ENCODE measurements at places on chromosomes 3 and 15.

- no peak for DNase-seq
Measured at GRCh38 chr3:4223777-4224176, 79.4 kb upstream of the SETMAR start.

DNA sequence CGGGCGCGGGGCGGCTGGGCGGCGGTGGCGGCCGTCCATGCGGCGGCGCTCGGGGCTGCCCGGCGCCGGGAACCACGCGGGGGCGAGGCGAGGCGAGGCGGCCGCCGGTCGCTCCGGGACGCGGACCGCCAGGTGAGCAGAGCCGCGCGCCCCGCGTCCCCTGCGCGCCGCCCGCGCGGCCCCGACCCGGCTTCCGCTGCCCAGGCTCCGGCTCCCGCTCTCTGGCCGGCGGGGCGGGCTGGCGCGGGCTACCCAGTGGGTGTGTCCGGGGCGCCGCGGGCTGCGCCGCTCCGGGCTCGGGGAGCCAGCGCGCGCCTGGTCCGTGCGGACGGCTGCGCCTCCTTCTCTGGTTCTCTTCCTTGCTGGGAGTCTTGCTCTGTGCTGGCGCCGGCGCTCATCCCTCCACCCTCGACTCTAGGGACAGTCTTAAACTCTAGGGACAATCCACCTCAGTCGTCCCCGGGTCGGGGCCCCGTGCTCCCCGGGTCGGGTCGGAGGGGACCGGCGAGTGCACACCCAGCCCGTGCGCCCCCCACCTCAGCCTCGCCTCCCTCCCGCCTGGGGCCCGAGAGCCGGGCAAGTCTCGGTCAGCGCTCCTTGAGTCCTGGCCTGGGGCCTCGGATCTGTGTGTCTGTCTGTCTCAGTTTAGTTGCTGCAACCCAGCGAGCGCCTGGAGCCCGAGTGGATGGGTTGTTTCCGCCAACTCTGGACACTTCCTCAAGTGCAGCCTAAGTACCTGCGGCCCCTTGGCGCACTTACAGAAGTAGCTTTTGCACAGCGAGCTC is 488 bp downstream of the THSD4 start:
- no peak for DNase-seq

- DNase-seq, result no peak
Measured at GRCh38 chr3:23713641-23714040, 92.1 kb upstream of the UBE2E1 start.

- DNase-seq, result no peak
Measured at GRCh38 chr15:71806452-71806931, 3.9 kb upstream of the NR2E3 start.
